ENCODE measurements at places on chromosomes 13 and 19. TPM values are rescaled to one million over a fixed set of nuclear protein-coding genes. Genes with fewer than 3 reads are reported as not detected.
A peak's percentile ranks its signal among the peaks of the same experiment; 100 is the strongest.

GRCh38 chr13:28474491-28475134 lies 20.3 kb downstream of the FLT1 start:
- no peak for DNase-seq

DNA sequence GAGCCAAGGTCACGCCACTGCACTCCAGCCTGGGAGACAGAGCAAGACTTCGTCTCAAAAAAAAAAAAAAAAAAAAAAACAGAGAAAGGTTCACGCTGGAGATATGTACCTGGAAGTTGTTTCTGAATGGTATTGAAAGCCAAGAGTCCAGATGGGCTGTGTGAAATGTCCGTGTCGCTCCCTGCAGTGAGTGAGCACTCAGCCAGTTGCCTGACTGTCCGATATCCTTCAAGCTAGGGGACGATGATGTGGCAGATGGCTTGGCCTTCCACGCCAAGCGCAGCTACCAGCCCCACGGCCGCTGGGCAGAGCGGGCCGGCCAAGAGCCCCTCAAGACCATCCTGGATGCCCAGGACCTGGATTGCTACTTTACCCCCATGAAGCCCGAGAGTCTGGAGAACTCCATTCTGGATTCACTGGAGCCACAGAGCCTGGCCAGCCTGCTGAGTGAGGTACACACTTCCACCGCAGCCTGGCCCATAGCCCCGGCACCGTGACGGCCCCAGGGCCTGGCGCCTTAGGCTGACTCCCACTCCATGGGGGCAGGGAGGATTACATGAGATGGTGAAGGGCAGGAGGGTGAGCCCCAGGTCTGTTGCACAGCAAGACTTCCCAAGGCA lies 11.7 kb upstream of the OVOL3 start:
- no peak for DNase-seq

- DNase-seq = peak; percentile 80
These were observed 880 bp downstream of the SWSAP1 start for GRCh38 chr19:11375143-11375948.

- no peak for DNase-seq
These were observed 1.2 kb upstream of the GNG8 start for GRCh38 chr19:46637224-46637623.

- no peak for DNase-seq
These were observed 2.3 kb upstream of the FCAR start for GRCh38 chr19:54871696-54872095.

- DNase-seq = no peak
These were observed 13.9 kb upstream of the FBXO27 start for GRCh38 chr19:39046037-39046821.

The ZNF585A gene
- 37.9 TPM for polyA plus RNA-seq

The LAIR1 gene
- polyA plus RNA-seq = 23.1 TPM

The C19orf47 gene
- polyA plus RNA-seq = 10.7 TPM

The CDX2 gene
- not detected for polyA plus RNA-seq

The ZNF700 gene
- 5.6 TPM for polyA plus RNA-seq

The TMEM255B gene
- not detected for polyA plus RNA-seq

The ENOX1 gene
- not detected for polyA plus RNA-seq

The KCNN4 gene
- 10.5 TPM for polyA plus RNA-seq

The SSC5D gene
- not detected for polyA plus RNA-seq

Data from CD4-positive, alpha-beta memory T cell (primary cell).